ENCODE measurements at places on chromosomes 7 and 10.

DNA sequence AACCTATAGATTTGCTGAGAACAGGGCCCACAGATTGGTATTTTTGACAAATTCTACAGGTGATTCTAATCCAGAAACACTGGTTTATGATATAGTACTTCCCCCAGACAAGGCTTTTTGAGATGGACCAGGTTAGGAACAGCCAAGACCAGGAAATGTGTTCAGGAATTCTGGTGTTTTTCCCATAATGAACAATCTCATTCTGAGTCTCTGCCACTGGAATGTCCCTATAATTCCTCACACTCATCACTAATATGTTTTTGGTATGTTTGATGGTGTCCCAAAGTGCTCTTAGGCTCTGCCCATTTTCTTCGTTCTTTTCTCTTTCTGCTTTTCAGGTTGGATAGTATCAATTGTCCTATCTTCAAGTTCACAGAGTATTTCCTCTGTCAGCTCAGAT lies 107.2 kb upstream of the IGFBP3 start:
- DNase-seq, result peak; percentile 14

- DNase-seq, result no peak
Measured at GRCh38 chr7:27160145-27160545, 3.7 kb upstream of the HOXA7 start.

GRCh38 chr10:58913717-58914116 lies 262.7 kb upstream of the PHYHIPL start:
- no peak for DNase-seq

DNA sequence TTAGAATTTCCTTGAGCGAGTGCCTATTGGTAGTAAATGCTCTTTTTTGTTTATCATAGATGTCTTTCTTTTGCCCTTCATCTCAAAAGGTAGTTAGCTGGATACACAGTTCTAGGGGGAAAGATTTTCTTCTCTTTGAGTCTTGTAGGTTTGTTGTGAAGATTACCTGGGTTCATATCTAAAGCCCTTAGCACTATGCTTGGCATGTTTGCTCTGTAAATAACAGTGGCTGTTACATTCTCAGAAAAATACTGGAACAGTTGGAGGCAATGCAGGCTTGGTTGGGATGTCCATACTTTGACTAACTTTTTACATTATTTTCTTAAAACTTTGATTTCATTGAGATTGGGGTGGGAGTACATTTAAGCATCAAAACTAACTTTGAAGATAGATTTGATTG lies 144.0 kb downstream of the AUTS2 start:
- DNase-seq, result no peak

GRCh38 chr10:88682491-88682890 lies 18.2 kb downstream of the LIPF start:
- no peak for DNase-seq

DNA sequence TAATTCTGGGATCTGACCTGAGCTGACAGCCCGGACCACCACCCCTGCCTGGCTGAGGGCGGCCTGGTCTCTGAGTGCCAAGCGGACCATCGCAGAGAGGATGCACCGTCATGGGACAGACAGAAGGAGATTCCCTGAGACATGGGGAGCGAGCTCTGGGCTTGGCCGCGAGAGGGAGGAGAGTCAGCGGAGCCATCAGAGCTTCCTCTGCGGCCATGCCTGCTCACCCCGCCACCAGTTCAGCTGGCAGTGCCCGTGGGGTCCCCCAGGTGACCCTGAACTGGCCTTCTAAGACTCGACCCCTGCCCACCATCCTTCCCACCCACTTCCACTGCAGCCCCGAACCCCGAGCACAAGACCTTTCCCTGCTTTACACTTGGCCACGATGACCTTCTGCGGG lies 152.8 kb downstream of the TCERG1L start:
- no peak for DNase-seq

All from GM23248 (cell line).